CD4-positive, alpha-beta T cell treated with Interleukin-4 for 4 hours (primary cell): ENCODE measurements at places on chromosomes 3 and 15.

DNA sequence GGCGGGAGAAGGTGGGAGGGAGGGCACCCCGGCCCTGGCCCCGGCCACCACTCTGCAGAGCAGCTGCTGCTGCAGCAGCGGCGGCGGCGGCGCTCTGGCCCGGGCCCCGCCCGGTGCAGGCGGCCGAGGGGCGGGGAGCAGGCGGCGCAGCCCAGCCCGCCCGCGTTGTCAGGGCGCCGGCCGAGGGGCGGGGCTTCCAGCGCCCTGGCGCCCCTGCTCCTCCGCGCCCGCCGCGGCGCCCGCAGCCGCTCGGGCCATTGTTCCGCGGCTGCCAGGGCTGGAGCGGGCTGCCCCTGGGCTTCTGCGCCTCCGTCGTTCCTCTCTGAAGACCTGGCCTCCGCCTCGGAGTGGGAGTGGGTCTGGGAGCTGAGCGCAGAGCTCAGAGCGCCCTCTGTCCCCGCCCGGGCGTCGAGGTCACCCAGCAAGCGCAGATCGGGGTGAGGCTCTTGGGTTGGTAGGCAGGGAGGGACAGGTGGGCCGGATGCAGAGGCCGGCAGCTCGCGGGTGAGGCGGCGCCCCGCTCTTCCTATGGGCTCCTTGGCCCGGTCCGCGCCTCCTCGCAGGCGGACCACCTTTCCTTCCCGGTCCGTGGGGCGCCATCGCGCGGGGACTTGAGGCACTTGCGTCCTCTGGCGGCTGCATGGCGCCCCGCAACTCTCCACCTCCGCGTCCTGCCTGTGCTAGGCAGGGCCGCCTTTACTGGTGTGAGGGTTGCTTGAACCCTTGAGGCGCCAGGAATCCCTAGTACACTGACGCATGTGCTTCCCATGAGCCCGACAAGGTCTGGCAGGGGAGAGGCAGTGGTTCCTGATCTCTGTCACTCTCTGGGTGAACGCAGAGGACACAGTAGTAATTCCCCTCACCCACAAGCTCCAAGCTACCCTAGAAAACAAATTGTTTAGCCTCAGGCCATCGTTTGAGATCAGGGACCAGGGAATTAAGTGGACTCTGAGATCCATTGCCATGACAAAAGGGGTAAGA is at the start of gene LPCAT4:
LPCAT4 (minus strand) TSS at position 96 of the 981 bp plus-strand sequence. CDS start 96 bp downstream, outside the sequence.
- DNase-seq = peak; percentile 90

DNA sequence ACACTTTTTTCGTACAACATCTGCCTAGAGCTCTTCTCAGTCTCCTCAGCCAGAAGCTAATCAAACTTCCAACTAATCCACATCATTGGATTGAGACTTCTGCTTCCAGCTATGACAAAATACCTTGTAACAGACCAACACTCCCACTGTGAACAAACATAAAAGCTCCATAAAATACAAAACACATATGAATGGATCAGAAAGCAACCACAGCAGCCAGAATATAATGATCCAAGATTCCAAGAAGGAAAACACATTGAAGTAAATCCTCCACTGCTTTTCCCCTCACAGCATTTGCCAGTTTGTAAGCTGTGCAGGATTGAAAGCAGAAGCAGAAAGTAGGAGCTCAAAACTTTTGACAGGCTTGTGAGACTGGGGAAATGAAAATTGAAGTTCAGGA is 863.2 kb downstream of the TUSC7 start:
- no peak for DNase-seq

DNA sequence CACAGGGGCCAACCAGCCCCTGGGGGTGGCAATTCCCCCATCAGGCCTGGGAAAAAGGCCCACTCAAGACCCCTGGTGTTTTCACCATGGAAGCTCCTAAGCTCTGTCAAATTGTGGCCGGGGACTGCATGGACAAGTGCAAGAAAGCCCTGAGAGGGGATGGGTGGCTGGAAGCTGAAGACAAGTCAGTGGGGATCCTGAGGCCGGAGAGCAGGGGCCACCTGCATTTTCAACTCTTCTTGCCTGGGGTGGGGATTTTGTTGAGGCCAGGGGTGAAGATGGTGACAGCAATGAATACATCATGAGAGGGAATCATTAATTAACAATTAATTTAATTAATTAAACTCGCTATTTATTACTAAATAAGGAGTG is 33.9 kb downstream of the FEM1B start:
- DNase-seq = no peak

- no peak for DNase-seq
Measured at GRCh38 chr3:170021083-170021482, 16.7 kb upstream of the GPR160 start.

DNA sequence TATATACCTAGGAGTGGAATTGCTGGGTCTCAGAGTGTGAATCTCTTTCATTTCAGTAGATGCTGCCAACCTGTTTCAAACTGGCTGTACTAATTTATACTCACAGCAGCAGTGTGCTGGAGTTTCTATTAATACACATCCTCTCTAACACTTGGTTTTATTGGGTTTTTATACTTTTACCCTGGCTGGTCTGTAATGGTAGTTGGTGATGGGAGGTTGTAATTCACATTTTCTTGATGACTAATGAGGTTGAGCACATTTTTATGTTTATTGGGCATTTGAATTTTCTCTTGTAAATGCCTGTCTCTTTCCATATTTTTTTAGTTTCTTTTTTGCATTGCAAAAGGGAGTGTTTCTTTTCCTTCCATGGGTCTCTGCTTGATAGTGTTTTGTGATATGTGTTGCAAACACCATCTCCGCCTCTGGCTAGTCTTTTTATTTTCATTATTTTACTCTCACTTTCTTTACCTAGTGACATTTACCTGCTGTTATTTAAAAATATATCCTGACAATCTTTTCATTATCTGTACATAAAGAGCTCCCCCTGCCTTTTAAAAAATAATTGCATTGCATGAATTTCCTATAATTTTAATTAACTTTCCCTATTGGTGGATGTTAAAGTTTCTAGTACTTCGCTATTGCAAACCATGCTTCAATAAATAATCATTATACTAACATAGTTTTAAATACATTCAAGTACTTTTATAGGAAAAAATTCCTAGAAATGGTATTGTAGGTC is 49.0 kb upstream of the GCNT3 start:
- DNase-seq = no peak

DNA sequence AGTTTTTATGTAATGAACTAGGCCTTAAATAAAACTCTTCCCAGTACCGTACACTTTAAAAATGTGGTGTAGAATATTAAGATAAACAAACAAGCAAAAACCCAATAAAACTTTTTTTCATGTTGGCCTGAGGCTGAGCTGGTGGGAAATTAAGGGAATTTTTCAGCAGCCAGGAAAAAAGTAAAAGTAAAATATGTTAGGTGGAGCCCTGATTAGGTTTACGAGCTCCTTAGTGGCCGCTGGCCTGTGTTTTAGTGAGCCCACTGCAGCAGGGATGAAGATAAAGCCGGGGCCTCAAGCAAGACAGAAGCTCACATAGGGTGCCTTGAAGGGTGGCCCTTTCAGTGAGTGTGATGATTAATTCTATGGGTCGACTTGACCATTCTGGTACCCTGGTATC is 16.1 kb upstream of the ARL14 start:
- DNase-seq = no peak

DNA sequence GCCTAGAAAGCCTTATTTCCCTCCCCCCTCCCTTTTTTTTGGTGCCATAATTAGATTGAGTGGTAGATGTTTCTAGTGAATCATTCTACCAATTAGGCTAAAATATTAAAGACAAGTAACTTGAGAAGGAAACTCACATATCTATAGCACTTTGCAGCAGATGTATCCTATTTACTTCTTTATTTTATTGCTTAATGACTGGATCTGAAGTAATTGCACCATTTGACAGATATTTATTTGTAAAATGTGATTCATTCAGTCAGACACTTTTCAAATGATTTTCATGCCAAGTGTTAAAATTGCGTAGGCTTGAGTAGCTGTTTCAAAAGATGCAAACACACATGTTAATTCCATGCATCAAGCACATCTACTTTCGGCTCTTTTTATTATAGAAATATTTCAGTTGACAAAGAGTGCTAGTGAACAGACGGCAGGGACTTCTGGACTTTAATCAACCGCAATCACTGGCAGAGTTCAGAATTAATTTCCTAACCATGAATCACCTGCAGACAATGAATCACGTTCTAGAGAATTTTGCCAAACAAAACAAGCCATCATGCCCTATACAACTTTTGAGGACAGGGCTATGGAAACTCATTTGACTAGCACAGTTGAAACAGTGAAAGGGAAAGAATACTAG is 636.8 kb downstream of the MECOM start:
- DNase-seq = no peak

GRCh38 chr3:44098656-44099415 is 142.8 kb upstream of the TOPAZ1 start:
- no peak for DNase-seq

- DNase-seq = no peak
Measured at GRCh38 chr3:71468311-71469137, 115.0 kb downstream of the FOXP1 start.

DNA sequence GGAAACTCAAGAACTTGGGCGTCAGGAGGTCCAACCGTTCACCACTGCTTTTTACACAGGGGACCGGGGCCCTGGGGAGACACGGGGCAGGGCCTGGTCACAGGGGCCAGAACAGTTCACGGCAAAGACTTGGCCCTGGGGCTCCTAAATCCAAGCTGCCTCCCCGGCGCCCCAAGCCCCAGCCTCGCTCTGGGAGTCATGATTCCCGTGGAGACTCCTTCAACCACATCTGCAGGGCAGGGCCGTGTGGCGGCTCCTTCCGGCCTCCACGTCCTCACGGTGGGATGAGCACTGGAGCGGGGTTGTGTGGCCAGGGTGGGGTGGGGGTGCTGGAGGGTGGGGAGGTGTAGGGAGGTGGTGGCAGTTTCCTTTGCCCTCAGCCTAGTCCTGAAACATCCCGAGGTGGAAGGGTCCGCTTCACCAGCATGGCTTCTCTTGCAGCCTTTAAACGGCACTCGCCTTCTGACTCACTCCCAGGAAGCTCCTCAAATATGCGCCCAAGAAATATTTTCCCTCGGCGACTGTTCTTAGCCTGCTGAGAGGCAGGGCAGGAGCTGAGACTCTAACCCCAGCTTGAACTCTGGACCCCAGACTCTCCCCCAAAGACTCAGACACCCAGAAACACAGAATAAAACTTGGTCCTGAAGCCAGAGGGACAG is 1.8 kb downstream of the MUC4 start:
- DNase-seq = no peak

GRCh38 chr3:39254806-39255449 is 24.9 kb downstream of the CX3CR1 start:
- peak; percentile 39 for DNase-seq

DNA sequence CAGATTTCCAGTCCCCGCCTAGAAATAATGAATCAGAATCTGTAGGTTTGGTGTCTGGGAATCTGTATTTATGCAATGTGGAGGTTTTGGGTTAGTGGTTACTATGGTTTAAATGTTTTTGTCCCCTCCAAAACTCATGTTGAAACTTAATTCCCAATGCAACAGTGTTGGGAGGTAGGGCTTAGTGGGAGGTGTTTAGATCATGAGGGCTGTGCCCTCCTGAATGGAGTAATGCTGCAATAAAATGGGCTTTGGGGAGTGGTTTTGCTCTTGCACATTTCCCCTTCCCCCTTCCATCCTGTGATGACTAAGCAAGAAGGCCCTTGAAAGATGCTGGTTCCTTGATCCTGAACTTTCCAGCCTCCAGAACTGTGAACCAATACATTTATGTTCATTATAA is 9.2 kb upstream of the RFC4 start:
- DNase-seq = no peak

DNA sequence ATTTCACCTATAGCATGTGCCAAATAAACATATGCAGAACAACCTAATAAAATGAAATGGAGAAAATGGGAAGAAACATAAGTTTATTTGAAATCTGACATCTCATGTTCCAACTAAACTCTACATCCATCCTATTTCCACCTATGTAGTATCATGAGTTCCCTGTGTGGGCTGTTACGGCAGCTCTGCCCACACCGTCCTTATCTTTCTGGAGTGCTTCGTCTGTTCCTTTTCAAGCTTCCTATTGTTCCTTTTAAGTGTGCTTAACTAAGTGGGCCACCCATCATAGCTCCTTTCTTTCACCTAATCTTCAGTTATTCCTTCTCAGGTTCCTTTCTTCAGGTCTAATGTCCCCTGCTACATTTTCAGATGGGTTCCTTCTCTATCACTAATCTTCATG is 17.3 kb downstream of the RYR3 start:
- no peak for DNase-seq

DNA sequence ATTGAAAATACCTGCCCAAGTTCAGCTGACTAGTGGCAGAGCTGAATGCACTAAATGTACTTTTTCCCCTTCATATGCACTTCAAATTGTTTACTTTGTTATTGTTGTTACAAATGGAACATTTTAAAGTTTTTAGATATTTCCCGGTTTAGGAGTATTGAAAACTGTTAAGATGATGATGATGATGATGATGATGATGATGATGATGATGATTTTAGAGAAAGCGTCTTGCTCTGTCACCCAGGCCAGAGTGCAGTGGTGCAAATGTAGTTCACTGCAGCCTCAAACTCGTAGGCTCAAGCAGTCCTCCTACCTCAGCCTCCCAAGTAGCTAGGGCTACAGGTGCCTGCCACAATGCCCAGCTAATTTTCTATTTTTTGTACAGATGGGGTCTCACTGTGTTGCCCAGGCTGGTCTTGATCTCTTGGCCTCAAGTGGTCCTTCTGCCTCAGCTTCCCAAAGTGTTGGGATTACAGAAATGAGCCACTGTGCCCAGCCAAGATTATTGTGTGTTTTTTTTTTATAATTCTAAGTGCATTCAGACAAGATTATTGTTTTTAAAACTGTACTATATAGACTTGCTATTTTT is 45.9 kb upstream of the SLC22A13 start:
- no peak for DNase-seq

DNA sequence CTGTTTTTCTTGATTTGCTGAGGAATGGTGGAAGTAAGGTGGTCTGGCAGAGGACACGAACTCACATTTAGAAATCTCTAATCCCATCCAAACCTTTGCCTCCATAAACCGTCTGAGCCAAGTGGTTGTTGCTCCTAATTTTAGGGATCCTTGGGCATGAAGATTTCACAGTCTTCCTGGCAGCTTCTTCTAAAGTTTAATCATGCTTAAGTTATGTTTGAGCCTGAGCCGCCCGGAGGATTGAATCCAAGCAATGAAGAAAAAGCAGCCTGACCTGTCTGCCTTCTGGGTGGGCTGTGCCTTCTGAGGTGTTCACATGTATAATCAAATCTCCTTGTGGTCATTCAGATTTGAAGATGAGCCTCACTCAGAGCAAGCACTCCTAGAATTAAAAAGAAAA is 249.0 kb downstream of the CD47 start:
- no peak for DNase-seq

- no peak for DNase-seq
Measured at GRCh38 chr3:149317072-149317471, 16.4 kb downstream of the TM4SF18 start.

DNA sequence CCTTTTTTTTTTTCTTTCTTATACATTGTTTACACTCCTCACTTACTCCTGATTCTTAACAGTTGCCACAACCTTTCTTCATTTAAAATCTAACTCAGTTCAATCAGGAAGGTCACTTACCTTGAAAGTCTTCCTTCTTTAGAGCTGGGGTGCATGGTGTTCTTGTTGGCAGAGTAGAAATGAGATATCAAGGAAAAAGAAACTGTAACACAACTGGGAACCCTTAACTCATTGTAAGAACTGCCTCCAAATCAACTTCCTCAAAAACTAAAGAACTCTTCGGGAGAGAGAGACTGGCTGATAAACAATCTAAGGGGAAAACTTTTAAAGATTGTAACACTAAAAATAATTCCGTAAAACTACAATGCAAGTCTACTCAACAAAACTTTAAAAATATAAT is 1.4 kb upstream of the APPL1 start:
- no peak for DNase-seq
